ENCODE measurements at places on chromosomes 16 and 17.

- DNase-seq = no peak
These were observed 673.6 kb downstream of the HS3ST4 start for GRCh38 chr16:26365161-26365940.

GRCh38 chr16:31486045-31486444 is 3.1 kb downstream of the SLC5A2 start:
- no peak for DNase-seq

DNA sequence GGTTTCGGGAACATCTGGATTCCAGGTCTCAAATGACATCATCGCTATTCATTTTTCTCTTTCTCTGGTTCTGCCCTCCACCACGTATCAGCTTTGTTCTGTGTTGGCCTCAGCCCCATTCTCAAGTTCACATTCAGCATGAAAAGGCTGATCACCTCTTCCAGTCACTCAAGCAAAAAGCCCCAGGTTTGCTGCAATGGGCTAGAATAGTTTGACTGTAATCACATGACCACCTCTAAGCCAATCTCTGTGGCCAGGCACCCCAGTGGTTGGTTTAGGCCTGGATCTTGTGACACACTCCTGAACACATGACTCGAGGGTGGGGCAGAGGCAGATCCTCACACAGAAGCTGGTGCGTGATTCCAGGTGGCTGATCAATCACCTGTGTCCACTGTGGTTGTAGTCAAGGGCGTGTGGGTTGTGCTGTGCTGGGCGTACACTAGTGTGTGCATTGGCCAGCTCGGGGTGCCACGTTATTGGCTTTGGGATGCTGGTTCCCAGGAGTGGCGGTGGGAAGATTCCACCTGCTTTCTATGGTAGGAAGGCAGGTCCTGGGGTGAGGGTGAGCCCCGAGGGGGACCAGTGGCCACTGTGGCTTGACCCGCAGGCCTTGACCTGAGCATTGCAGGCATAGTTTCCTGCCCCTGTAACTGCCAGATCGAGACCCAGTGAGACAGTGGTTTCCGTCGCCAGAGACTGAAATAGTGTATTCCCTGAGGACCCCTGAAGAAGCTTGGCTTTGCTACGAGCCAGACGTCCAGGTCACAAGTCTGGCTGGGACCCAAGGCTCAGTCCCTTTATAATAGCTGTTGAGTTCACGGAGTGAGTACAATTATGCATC is 12.0 kb downstream of the EEF2K start:
- DNase-seq = no peak

DNA sequence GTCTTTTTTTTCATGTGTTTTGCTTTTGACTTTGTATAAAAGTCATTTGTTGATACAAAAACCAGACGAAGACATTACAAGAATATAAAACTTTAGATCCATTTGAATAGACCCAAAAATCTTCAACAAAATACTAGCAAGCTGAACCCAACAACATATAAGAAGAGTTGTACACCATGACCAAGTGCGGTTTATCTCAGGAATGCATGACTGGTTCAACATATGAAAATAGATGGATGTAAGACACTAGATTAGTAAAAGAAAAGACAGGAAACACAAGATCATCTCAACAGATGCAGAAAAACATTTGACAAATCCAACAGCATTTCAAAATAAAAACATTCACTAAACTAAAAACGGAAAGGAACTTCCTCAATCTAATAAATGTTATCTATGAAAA is 69.0 kb downstream of the TBC1D16 start:
- DNase-seq = no peak

DNA sequence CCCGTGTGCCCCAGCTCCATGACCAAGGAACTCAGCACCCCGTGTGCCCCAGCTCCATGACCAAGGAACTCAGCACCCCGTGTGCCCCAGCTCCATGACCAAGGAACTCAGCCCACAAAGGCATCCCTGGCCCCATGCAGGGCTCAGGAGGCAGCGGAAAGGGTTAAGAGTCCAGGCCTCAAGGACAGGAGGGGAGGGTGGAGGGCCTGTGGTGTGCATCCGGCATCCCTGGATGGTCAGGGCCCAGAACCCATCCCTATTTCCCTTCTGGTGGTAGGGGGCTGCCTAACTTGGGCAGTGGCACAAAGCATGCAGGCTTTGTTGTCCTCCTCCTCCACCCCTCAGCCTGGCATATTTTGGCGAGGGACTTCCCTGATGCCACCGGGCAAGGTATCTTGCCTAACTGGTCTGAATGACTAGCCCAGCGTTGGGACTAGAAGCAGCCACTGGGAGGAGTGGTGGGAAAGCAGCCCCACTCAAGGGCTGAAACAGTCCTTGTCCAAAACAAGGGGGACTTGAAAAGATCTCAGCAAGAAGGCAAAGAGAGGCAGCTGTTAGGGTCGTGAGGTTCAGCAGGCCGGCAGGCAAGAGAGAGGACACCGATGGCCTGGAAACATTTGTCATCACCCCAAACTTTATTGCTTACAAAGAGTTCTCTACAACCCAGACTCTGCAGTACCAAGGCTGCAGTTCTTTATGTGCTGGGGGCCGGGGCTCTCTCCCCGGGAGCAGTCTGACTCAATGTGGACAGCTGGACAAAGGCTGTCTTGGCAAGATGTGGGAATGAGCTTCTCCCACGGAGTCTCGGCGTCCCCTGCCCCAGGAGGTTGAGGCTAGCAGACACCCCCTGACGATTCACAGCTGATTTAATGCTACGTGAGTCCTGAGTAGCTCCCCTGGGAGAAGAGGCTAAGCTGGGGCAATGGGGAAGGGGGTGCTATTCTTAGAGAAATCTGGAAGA is 902 bp upstream of the SPATA32 start:
- no peak for DNase-seq

DNA sequence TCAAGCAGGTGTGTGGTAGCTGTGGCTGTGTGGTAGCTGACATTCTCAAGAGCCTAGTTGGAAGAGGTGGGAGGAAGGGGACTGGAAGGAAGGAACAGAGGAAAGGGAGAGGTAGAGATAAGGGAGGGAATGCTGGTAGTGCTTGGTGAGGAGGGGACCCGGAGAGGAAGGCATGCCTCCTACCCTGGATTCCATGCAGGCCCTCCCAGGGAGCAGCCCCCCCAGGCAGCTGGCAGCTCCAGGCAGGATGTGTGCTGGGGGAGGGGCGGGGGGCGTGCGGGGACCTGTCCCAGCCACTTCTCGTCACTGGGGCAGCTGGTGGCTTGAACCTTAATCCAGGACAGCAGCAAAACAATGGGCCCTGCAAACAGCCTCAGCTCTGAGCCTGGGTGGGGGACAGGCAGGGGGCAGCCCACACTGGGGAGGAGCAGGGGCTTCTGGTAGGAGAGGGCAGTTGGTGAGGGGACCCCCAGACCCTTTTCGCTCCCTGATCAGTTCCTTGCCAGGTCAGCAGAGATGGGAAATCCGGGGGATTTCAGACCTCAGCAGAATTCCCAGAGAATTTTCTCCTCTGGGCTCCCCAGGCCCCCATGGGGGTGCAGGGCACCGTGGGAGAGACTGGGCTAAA is 27.1 kb downstream of the ARHGAP23 start:
- no peak for DNase-seq

- DNase-seq = no peak
These were observed 57.2 kb downstream of the SOCS1 start for GRCh38 chr16:11198828-11199227.

GRCh38 chr17:64077379-64077778 is 52.6 kb downstream of the ERN1 start:
- DNase-seq = no peak

GRCh38 chr16:65480281-65481091 is 358.6 kb upstream of the CDH11 start:
- no peak for DNase-seq

GRCh38 chr16:70746040-70746707 is 54.8 kb downstream of the VAC14 start:
- no peak for DNase-seq

DNA sequence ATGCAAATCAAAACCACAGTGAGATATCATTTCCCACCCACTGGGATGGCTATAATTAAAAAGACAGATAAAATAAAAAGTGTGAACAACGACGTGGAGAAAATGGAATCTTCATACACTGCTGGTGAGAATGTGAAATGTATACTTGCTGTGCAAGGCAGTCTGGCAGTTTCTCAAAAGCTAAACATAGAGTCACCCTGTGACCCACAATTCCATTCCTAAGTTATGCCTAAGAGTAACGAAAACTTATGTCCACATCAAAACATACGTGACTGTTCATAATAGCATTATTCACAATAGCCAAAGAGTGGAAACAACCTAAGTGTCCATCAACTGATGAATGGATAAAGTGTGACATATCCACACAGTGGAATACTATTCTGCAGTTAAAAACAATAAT is 38.1 kb upstream of the VPS4A start:
- DNase-seq = no peak

- DNase-seq = no peak
These were observed 15.4 kb downstream of the CIBAR2 start for GRCh38 chr16:85096921-85097320.

- no peak for DNase-seq
These were observed 8.2 kb downstream of the DCAF7 start for GRCh38 chr17:63558441-63558840.

DNA sequence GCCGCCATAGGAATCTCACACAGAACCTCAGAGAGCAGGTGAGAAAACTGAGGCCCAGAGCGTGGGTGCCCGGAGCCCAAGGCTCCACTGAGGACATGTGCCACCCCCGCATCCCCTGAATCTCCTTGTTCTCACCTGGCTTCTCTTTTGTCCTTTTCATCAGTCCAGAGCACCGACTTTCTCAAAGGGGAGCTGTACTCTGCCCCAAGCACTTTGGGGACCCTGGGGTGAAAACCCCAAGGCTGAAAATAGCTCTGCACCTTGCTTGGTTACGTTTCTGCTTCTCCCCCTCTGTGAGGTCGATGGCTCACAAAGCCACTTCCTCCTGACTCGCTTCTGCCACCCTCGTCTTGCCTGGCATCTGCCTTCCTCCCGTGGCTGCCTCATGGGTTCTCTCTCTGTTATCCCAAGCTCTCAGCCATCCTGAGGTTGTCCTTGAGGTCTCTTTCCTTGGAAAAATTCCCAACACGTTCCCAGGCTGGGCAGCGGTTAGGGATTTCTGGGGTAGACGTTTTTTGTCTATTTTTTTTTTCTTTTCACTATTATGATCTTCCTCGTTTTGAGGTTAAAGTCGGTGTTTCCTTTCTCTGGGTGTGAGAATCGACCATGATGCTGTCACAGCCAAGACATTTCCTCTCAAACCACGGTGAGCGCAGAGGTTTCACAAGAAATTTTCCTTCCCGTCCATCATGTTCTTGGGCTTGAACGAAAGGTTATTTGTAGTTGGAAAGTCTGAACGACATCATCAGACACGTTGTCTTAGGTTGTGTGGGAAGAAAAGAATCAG is 37.2 kb downstream of the IRF8 start:
- peak; percentile 41 for DNase-seq

DNA sequence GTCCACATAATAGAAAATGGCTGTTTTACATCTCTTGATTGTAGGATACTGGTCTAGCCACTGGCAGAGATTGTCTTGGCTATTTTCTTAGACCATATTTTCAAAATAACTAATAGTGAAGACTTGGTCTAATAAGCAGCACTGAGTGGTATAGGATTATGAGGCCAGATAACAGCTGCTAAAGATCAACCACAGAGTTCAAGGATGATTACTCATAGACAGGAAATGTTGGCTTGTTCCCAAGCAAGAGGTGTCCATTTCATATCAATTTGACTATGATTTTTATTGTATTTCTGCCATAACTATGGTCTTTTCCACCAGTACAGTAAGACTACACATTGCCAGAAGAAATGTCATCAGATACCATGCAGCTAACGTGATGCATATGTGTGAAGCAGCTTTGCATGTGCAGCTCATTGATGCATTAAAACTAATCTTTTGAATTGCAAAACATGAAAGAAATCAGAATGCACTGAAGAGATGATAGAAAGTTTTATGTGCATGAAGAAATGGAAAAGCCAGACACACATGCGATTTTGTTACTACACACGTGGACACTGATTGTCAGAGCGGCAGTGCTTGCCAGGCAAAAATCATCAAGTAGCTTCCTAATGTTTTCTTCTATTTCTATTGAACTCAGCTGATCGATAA is 693.3 kb downstream of the CDH11 start:
- no peak for DNase-seq

- no peak for DNase-seq
These were observed 3.3 kb downstream of the PRSS53 start for GRCh38 chr16:31085411-31085810.

DNA sequence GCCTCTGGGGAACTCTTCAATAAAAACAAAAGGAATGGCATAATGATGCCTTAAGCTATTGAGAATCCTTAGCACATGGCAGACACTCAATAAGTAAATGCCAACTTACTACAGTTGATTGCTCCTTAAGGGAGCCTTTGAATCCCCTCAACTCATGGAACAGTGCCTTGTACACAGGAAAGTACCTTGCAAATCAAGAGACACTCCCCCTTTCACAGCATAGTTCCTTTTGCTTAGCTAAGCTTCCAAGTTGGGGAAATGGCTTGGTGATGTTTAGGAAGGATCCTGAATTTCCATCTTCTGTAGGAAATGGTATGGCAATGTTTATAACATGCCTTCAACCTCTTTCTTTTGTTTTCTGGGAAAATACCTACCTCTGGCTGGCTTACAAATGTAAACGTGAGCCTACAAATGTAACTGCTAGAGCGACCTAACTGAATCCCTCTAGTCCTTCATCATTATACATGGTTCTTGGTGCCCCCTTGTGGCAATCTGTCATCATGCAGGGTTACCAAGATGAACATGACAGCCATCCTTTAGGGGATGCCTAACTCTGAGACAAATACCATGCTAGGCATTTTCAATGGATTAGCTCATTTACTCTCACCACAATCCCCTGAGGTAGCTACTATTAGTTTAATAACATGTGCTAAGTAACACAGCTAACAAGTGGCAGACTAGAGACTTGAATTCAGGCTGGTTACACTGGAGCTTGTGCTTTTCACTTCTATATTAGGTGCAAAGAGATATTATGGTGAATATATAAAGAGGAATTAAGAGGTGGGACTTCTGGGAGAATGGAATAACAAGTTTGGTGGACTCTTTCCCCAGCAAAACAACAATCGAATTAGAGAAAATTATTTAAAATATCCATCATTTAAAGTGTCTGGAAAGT is 65.0 kb downstream of the MMD start:
- peak; percentile 33 for DNase-seq

GRCh38 chr17:66518677-66519076 is 216.3 kb downstream of the PRKCA start:
- DNase-seq = no peak
